ENCODE measurements at places on chromosomes 4 and X.

GRCh38 chrX:784829-785228 lies 154.2 kb downstream of the SHOX start:
- no peak for DNase-seq

- DNase-seq = no peak
These were observed 29.8 kb upstream of the MAGEA11 start for GRCh38 chrX:149682031-149682430.

DNA sequence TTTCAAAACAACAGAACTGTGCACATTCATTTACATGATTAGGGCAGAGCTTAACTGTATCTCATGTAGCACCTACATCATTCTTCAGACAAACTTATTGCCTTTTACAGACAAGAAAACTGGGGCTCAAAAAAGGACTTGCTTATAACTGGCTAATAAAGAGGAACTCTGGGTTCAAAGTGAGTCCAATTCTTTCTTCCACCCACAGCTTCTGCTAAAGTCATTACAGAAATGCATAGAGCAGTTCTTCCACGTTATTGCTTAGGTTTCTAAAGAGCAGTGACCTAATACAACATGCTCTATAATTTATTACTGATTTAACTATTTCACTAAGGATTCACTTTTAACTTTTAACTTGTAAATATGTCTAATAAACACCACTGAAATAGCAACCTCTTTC lies 60.6 kb downstream of the ELOVL6 start:
- DNase-seq = no peak

DNA sequence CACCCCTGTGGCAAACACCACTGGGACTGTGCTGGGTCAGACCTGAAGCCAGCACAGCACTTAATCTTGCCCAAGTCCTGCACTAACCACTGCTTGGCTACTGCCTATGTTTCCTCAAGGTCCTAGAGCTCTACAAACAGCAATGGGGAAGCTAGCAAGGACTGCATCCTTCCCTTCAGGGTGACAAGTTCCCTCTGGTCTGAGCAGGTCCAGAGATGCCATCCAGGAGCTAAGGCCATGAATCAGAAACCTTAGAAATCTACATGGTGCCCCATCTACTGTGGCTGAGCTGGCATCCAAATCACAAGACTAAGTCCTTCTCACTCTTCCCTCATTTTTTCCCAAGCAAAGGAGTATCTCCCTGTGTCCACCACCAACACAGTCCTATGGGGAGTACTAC lies 239.7 kb upstream of the UGT8 start:
- no peak for DNase-seq

Data from fibroblast of pulmonary artery (primary cell).